Stimulated activated CD4-positive, alpha-beta T cell treated with anti-CD3 and anti-CD28 coated beads, Interleukin-15, amount 100 ng/mL, for 1 hour (primary cell): ENCODE measurements at places on chromosomes 7 and 10.

DNA sequence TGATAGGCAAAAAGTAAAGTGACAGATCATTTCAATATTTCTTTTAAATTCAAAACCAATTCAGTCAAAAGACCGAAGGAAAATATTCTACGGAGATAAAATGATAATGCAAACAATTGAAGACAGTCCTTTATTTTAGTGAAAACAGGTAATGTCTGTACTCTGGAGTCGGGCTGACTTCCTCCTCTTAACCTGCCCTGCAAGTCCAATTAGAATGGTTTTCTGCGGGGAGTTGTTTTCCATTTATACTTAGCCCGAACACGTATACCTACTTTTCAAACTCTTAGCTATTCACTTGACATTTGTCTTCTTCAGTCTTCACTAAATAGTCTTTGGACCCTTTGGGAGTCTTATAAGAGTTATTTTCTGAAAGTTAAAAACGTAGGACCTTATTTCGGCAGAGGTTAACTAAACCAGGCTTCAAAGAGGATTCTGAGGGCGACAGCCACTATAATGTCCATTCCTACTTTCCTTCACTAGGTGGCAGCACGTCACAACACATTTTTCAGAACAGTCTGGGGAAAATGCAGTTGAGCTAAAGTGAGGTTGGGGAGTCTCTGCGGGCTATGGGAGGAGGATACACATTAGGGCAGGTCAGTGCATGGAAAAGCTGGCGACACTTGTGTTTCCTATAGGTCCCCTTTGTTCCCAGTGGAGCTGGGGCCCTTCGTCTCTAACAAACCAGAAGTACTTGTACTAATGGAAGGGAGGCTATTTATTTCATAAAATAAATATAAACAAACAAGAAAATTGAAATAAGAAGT lies 472.0 kb downstream of the KCNMA1 start:
- DNase-seq: no peak

DNA sequence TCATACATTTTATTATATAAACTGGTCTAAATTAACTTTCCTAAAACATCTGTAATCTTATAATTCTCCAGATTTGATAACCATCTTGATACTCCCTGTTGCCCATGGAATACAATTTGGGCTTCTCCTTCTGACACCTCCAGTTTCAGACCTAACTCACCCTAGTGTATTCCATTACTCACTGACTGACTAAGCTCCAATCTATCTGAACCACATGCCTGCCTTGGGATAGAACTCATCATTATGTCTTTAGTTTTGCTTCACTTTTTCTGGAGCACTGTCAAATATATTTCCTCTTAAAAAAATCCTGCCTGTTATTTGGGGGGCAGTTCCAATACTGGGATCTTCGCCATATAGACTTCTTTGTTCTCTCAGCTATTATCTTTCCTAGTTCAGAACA lies 4.9 kb upstream of the FOXP2 start:
- DNase-seq: no peak

DNA sequence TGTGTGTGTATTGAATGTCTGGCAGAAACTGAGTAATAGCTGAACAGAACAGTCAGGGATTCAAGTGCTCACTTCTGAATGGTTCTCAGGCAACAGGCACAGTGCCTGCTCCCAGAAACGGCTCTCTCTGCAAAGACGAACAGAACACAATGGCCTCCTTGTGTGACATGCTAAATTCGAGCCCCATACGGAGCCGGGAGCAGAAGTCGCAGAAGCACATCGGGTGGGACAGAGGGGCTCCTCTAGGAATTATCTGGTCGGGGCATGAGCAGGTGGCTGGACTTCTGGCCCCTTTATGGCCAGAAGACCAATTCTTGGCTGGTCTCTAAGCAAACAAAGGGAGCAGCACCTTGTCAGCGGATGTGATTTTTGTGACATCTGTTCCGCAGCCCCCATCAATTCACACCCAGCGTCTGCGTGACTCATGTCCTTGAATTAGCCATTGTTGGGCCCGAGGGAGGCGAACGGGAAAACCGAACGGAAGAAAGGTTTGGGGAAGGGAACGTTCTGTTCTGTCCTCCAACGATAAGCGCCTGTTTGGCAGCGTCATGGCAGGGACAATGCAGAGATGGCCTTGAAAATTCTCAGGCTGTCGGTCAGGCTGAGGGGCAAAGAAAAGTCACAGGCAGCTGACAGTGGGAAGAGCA lies 47.3 kb upstream of the NPTX2 start:
- DNase-seq: no peak

- no peak for DNase-seq
Measured at GRCh38 chr7:23115991-23116390, 10.4 kb downstream of the KLHL7 start.
